ENCODE measurements at places on chromosomes 6 and 20.

DNA sequence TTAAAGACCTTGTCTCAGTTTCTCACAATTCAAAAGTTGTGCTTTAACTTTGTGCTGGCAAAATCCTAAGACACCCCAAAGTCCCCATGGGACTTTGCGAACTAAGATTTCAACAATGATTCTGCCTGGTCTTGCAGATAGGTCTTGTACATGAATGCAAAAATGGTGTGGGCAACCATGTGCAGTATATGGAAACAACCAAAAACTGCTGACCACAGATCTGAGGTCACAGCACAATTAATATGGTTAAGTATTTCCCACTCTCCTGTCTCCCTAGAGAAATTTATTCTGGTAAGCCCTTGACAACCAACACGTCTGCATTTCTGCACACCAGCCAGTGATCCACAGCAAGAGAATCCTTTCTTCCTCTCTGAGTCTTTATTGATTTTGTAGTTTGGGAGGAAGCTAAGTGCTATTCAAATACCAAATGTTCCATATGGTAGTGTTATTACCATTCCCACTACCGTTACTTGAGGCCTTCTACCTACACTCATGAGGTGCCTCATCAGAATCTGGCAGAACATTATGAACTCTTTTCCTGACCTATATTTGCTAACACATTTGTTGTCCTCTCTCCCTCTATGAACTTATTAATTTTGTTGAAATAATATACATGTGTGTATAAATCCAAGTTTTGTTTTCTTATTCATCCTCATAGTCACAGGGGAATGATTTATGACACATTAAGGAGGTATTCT is 178.7 kb downstream of the ATXN1 start:
- no peak for DNase-seq

DNA sequence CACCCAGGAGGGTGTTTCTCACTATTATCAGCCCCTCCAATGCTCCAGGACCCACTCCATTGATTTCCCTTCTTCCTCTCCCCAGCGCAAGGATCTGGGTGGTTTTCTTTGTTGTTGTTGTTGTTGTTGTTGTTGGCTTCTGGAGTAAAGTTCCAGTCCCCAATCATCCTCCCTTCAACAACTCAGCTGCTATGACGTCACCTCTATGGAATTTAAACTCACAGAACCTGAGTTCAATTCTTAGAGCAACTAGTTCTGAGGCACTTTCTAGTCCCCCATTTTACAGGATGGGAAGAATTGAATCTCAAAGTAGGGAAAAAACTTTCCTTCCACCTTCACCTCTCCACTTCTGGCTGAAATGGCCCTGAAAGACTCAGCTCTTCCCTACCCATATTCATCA is 9.7 kb upstream of the WFDC8 start:
- no peak for DNase-seq

GRCh38 chr20:59703046-59703445 is 98.7 kb downstream of the PHACTR3 start:
- DNase-seq: no peak

GRCh38 chr6:115999235-115999634 is 61.5 kb downstream of the FRK start:
- no peak for DNase-seq

- no peak for DNase-seq
These were observed 55.1 kb downstream of the TBXT start for GRCh38 chr6:166112580-166112979.

DNA sequence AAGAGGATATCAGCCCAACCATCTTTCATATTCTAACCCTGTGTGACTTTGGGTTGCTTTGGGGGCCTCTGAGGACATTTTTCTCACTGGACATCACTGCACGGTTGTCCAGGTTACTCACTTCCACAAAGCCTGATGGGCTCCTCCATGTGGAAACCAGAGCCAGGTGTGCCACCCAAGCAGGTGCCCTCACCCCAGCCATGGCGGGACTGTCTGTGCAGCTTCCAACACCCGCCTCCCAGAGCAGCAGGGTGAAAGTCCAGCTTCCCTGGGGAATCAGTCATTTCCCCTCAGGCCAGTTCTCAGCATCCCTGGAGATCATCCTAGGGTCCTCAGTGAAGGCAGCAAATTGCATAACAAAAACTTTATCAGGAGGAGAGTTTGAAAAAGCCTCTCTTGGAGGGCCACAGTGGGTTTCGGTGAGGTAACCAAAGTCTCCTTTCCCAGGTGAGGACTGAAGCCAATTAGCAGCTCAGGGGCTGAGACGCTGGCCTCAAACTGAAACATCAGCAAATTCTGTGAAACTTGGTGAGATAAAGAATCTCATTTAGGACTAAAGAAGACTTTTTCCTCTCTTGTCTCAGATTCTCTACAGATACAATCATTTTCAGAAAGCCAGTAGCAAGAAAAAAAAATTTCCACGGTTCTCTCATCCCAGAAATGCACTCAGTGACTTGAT is 289.6 kb upstream of the CDH4 start:
- DNase-seq: no peak

- DNase-seq: no peak
These were observed 294.3 kb upstream of the QKI start for GRCh38 chr6:163120223-163120622.

- no peak for DNase-seq
These were observed 144.2 kb downstream of the REV3L start for GRCh38 chr6:111338843-111339242.

GRCh38 chr6:143262859-143263258 is 187.6 kb downstream of the ADAT2 start:
- no peak for DNase-seq

DNA sequence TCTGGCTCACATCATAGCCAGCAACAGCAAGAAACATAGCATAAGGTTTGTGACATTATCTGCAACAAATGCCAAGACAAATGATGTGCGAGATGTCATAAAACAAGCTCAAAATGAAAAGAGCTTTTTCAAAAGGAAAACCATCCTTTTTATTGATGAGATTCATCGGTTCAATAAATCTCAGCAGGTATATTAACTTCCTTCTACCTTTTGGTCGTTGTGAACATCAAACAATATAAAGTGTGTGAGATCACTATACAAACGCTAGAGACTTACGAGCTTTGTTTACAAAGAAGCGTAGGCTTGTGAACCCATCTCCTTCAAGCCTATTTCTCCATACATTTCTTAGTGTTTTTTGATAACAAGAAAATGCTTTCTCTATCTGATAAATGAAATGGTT is 3.5 kb downstream of the WRNIP1 start:
- no peak for DNase-seq

- DNase-seq: no peak
These were observed 17.2 kb downstream of the KCNK17 start for GRCh38 chr6:39296745-39297640.

DNA sequence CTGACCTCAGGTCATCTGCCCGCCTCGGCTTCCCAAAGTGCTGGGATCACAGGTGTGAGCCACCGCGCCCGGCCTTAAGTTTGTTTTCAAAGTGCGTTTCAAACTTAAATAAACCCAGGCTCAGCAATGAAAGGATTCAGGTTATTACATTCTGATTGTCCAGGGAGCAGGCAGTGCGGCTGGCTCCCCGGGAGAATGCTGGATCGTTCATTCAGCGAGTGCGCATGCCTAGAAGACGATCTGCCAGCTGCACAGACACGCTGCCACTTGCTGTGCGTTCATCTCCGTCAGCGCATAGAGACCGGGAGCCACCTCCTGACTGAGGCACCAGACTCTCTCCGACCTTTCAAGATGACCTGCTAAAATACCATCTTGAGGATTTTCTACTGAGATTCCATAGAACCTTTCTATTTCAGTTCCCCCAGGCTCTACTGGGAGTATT is 163.9 kb upstream of the ZNF217 start:
- no peak for DNase-seq

DNA sequence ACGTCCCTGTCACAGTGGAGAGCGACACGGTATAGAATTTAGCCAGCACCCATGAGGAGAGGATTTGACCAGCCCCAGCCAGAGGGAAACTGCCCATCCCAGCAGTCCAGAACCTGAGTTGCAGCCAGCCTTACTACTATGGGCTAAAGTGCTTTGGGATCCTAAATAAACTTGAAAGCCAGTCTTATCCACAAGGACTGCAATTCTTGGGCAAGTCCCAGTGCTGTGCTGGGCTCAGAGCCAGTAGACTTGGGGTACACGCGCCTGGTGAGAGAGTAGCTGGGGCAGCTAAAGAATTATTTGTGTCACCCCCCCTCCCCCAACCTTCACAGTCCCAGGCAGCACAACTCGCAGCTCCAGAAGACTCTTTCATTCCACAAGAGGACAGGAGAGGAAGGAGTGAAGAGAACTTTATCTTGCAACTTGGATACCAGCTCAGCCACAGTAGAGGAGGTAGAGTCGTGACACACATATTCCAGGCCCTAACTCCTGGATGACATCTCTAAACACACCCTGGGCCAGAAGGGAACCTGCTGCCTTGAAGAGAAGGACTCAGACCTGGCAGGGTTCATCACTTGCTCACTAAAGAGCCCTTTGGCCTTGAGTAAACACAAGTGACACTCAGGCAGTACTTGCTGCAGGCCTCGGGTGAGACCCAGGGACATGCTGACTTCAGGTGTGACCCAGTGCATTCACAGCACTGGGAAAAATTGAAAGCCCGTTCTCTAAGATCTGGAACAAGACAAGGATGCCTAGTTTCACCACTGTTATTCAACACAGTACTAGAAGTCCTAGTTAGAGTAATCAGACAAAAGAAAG is 100.3 kb downstream of the REV3L start:
- no peak for DNase-seq

- DNase-seq: no peak
These were observed 24.4 kb downstream of the UQCC1 start for GRCh38 chr20:35387334-35387733.

- no peak for DNase-seq
These were observed 63.7 kb downstream of the MKKS start for GRCh38 chr20:10370091-10370887.

GRCh38 chr6:154951345-154952200 is 43.5 kb upstream of the TIAM2 start:
- DNase-seq: no peak

- DNase-seq: no peak
These were observed 3.1 kb upstream of the SPATS1 start for GRCh38 chr6:44339301-44339700.

GRCh38 chr6:149443411-149444181 is 41.2 kb downstream of the ZC3H12D start:
- DNase-seq: no peak

- no peak for DNase-seq
These were observed 143.8 kb upstream of the MLIP start for GRCh38 chr6:53967415-53967814.

DNA sequence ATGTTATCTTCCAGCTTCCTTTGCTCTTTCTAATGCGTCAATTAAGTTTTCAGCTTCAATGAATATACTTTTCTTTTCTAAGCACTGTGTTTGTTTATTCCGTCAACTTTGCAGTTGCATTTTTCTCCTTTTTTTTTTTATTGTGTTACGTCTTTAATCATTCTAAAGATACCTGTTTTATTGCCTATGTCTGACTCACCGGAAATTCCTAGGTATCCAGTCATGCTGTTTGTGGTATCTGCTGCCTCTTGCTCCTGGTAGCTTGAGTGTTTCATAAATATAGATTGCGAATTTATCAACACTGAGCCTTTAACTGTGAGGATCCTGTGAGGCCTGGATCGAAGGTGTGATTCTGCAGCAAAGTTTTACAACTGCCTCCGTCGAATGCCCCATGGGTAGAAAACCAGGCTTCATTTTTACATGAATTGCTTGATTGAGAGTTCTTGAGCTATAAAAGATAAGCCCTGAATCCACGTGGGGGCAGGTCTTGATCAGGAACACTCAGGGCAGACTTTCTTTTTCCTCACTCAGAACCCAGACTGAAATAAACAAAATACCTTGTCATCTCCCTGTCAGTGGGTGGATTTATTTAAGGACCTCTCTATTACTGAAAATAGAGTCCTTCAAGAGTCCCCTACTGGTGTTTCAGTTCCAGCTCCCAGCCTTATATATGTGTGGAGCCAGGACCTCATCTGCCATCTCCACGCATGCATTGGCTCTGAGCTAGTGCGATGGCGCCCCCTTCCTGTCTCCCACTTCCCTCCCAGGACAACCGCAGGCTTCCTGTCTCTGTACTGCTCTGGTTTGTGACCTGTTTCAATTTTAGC is 60.1 kb upstream of the LRRC1 start:
- DNase-seq: no peak

- DNase-seq: no peak
These were observed 34.1 kb downstream of the BANF2 start for GRCh38 chr20:17733767-17734304.

DNA sequence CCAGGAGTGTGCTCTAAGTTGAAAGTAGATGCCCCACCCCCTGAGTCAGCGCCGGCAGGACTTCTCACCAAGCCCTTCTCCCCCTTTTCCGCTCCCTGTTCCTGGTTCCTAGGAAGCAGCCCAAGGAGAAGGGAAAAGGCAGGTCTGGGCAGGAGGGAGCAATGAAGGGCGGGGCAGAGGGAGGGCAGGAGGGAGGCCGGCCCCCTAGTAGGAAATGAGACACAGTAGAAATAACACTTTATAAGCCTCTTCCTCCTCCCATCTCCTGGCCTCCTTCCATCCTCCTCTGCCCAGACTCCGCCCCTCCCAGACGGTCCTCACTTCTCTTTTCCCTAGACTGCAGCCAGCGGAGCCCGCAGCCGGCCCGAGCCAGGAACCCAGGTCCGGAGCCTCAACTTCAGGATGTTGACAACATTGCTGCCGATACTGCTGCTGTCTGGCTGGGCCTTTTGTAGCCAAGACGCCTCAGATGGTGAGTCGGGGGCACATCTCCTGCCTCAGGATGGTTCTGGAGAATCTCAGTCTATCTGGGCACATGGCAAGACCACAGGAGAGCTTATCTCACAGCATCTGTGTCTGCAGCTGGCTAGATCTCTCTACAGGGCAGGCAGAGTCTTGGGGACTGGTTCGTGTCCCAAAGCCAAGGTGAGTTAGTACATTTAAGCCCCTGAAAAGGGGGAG is at the start of gene PROCR:
Gene PROCR, plus strand, starts transcription at position 320 of the 681 bp plus-strand sequence. Its CDS starts 83 bp downstream, at position 403.
- DNase-seq: peak; percentile 18

DNA sequence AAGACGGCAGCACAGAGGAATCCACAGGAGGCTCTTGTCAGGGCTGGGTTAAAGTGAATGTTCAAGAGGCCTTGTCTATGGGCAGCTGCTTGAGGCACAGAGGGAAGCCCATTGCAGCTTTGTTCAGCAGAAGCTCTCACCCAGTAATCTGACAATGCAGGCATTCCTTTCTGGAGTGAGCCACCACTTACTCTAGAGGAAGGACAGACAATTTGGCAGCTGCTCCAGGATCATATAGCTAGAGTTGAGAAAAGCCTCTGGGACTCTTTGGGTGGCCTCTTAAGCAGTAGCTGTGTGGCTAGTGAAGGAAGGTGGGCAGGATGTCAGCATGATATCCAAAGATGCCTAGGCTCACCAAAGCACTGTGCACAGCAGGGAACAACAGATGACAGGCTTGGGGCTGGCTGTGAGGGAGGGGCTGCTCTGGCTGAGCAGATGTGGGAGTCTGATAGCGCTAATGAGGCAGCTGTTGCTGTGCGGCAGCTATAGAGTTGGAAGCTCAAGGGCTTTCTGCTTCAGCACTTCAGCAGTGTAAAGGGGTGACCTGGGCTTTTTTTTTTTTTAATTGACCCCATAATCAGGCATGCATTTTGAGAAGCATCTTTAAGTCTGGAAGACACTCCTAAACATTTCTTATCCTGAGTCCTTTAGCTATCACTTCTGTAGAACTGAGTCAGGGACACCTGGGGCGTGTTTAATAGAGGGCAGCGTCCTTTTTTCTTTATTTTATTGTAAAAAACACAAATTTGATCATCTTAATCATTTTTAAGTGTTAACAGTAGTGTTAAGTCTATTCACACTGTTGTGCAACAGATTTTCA is 27.2 kb downstream of the CMTR1 start:
- DNase-seq: no peak

GRCh38 chr6:168631564-168631963 is 190.6 kb downstream of the SMOC2 start:
- no peak for DNase-seq

- DNase-seq: peak; percentile 77
These were observed 49.4 kb downstream of the TMEM242 start for GRCh38 chr6:157273756-157274470.

GRCh38 chr6:32666420-32667300 is at the start of gene HLA-DQB1:
TSS of gene HLA-DQB1 (minus strand) at chr6:32666657. CDS start at chr6:32666607, 50 bp downstream.
- DNase-seq: peak; percentile 60
